NCI-H446 (cell line): ENCODE measurements at places on chromosomes 12 and 14.
A peak's percentile ranks its signal among the peaks of the same experiment; 100 is the strongest.

- DNase-seq, result no peak
Observed at GRCh38 chr12:30878024-30878423, 48.5 kb upstream of the TSPAN11 start.

DNA sequence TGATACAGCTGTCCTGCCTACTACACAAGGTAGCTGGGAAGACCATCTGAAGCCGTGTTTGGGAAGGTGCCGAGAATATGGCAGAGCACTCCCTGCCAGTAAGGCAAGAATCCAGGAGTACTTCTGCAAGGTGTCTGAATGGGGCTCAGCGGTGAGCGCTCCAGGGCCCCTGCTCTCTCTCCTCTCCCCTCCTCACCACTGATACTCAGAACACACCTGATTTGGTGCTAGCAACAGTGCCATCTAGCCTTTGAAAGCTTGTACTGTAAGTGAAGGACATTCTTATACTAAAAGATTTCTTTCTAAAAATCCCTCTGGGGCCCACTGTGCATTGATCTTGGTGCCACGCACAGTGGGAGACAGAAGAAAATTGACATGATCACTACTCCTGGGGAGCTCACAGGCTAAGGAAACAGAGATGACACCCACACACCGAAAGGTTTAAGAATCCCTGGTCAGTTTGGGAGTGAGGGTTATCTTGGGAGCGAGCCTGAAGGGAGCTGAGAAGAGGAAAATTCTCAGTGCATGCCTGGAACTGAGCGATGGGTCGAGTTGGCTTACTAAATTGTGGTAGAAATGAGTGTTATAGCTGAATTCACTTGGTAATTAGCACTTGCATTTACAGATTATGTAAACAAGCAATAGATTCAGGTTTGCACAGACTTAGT is 216.9 kb downstream of the NTF3 start:
- no peak for DNase-seq

DNA sequence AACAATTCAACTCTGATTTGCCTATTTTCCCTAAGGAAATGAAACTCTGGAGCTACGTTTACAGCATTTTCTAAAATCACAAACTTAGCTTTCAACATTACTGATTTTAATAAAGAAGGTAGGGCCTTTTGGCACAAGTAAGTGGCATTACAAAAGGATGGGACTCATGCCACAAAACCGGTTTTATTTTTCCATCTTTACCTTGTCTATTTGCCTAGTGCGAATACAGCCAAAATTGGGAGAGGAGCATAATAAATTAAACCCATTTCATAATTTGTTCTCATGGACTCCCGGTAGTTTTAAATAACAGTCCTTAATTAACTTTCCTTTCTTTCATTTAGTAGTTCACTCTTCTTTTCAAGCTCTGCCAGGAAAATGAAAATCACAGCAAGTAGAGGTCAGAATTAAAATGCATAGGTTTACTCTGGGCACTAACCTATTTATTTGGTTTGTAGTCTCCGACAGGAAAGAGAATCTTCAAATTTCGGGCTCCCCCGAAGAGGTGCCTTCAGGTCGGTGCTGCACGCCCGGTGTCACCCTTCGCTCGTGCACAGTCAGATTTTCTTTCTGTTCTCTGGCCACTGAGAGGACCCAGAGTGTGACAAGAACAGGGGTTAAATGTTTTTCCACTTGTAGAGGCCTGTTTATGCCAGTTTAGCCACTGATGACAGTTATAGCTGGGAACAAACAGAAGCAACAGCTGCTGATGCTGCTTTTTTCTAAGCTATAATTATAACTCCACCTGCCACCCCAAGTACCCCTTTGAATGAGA is at the start of gene BEST3:
BEST3 (minus strand) TSS at position 535 of the 772 bp plus-strand sequence. CDS start 1,505 bp downstream, outside the sequence.
- DNase-seq, result peak; percentile 47

DNA sequence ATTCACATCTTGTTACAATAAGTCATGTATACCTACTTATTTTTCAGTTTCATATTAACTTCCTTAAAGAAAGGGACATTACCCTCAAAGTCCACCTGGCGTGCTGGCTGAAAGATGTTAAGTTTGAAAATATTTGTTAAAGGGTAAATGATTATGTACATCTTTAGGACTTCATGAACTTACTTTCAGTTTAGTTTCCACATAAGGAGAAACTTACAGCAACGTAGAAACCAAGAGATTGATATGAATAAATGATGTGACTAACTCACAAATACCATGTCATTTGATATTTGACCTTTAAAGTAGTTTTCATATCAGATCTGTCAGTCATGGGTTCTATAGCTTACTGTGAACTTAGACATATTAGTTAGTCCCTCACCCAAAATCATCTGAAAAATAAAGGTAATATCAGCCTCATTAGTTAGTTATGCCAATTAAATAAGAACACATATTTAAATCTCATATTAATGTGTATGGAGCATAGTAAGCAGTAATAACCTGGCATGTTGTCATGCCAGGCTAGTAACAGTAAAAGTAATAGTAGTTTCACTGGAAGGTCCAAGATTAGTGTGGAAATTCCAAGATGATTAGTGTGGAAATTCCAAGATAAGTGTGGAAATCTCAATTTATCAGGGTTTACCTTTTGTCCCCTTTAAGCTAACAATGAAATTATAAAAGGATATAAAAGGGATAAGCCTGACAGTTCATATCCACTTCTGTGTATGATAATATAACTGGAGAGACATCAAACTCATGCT is 1.9 kb upstream of the CLEC2D start:
- no peak for DNase-seq

- no peak for DNase-seq
Observed at GRCh38 chr14:50599700-50600444, 39.9 kb downstream of the ATL1 start.

DNA sequence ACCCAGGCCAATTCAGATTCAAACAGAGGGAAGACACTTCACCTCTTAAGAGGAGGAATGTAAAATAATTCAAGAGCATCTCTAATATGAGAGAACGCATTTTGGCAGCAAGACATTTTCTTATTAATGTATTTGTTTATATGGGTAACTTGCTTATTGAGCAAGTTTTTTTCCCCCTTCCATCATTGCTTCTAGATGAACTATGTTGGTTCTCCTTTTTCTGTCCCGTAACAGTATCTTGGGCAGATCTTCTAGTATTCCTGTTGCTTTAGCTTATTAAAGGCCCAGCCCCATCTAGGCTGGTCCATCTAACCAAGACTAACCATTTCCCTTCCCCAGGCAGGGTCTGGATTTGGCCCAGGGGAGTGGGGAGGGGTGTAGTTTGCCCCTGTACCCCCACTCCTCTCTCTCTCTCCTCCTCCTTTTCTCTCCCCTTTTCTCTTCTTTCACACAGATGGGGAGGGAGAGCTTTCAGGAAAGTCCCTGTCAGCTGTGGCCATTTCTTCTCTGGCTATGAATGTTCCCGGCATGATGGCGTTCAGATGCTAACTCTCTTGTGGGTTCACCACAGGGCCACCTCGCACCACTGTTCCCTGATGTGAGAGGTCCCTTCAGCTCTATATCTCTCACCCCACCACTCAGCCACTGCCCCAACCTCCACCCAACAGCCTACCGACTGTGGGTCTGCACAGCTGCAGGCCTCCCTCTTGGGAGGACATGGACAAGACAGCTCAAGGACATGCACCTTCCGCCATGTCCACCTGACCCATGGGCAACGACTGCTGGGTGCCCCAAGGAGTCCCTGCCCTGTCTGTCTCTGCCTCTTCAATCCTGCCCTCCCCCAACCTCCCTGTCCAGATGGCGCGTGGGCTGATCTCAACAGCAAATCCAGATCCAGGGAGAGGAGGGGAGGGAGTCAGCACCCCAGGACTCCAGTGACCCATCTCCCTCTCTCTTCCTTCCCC is 15.8 kb upstream of the RPS6KL1 start:
- DNase-seq, result no peak

DNA sequence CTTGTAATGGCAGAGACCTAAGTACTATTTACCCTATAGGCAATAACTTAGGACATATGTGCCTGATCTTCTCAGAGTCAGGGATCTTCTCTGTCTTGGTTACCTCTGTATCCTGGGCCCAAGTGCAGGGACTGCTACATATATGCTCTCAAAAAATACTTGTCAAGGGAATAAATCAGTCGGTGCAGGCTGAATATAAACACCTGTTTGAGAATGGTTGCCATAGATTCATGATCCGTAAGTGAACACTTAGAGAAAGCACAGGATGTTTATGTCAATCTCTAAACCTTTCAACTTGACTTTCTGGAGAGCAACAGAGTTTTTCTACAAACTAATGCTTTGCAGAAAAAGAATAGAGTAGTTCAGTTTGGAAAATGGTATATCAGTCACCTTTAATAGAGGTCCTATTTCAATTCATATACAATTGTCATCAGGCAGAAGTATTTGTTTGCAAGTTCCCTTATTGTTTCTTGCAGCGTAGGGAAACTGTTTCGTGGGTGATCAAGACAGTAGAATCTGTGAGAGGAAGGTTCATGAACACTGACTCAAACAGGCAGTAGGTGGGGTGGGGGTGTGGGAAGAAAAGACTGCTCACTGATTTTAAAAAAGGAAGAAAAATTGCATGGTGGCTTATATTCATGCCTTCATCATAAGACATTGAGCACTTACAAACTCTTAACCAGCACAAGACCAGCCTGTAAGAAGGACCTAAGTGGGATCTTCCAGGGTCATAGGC is 6.0 kb upstream of the UBE2N start:
- no peak for DNase-seq

- DNase-seq, result no peak
Observed at GRCh38 chr12:48969833-48970701, 1.5 kb downstream of the WNT10B start.

GRCh38 chr14:54593860-54594259 is 26.9 kb downstream of the SAMD4A start:
- no peak for DNase-seq

- no peak for DNase-seq
Observed at GRCh38 chr14:55188686-55189295, 2.6 kb downstream of the DLGAP5 start.

DNA sequence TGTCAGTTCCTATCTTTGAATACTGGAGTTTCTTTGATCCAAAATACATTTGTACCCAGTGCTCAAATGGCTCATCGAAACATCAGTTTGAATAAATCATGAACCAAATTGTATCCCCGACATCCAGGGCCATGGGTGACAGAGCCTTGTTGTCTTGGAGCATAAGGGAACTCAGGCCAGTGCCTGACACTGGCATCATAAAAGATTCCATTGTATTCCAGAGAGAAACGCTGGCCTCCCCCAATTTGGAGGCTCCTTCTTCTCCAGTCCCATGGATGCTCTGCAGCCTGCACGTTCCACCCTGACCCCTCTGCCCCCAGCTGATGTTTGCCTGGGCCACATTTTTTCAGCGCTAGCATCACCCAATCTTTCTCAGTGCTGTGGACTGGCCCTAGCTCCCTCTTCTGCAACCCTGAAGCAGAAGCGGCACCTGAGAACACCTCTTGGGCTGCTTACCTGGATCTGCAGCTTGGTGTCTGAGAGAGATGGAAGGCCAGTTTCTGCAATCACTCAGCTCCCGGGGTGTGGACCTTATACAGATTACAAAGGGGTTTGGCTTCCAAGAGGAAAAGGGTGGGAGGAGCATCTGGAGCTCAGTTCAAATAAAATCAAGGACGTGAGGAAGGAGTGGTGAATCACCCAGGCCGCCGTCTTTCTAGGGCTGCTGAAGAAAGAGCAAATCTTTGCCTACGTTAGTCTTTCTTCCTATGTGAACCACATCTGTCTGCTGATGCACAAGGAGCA is at the start of gene RNASE1:
RNASE1 (minus strand) TSS at position 504 of the 744 bp plus-strand sequence. CDS start 776 bp downstream, outside the sequence.
- DNase-seq, result no peak

DNA sequence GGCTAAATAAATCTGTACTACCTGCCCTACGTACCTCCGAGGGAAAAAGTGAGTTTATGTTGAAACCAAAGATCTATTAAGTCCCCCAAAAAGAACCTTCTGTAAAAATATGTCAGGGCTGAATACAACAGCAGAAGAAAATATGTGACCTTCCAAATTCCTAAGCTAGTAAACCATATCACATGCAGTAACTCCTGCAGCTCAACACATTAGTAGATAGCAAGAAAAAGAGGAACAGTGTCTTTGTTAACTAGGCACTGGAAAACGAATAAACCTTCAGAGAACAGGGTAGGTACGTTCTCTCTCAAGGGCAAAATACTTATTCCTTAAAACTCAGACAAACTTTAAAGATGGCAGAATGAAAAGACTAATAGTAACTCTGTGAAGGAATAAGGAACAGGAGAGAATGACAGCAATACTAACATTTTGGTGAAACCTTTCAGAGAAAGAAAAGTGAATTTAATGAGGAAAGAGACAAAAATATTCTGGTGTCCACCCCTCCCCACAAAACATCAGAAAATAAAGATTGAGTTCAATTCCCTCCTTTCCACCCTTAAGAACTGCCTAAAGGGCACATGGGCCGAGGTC is 18.0 kb downstream of the CBX5 start:
- no peak for DNase-seq

GRCh38 chr12:93115646-93116045 is 186.6 kb upstream of the EEA1 start:
- DNase-seq, result peak; percentile 17

GRCh38 chr12:83473408-83474095 is 786.8 kb downstream of the TMTC2 start:
- no peak for DNase-seq

GRCh38 chr12:99879439-99879838 is 105.3 kb downstream of the ANKS1B start:
- DNase-seq, result no peak

DNA sequence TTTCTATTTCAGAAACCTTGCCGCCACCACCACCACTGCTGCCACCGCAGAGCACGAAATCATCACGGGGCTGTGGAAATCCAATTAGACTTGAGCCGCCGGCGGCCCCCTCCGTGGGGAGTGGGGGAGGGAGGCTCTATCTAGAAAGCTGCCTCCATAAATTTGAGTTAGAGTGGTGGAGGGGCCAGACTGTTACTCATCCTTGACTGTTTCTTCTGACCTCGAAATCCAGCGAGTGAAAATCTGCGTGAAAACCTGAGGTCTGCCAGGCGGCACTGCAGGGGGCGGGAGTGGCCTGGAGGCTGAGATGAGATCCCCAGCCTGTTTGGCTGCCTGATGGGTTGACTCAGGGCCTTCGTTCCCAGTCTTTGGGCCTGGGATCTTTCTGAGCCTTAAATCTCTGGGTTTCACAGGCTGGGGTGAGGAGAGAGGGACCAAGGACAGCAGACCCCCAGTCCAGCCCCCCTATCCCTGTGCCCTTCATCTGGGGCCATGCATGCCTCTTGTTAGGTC is 29.9 kb downstream of the TSPAN9 start:
- DNase-seq, result peak; percentile 70

GRCh38 chr12:31466768-31467167 is 124.2 kb downstream of the DENND5B start:
- no peak for DNase-seq

GRCh38 chr12:104752881-104753280 is 205.2 kb downstream of the SLC41A2 start:
- no peak for DNase-seq

DNA sequence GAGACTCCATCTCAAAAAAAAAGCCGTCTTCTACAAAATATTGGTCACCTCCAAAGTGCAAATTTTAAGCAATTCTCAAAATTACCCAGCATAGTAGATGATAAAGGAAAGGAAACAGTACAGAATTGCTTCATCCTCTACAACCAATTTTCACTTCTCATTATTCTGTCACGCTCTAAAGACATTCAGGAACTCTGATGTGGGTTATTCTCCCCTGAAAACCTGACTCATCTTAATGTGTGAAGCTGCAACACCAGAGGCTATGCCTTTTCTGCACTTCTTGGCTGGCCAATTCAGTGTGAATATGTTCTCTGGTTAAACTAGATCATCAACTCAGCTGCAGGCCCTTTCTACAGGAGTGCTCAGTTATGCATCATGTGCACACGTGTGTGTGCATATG is 11.0 kb downstream of the PTGER2 start:
- DNase-seq, result no peak
